GM13977 (cell line): ENCODE measurements at places on chromosomes 1 and 21.

GRCh38 chr1:228457017-228457395 is 30.2 kb upstream of the RNF187 start:
- no peak for DNase-seq

GRCh38 chr1:39003281-39003680 is 12.2 kb downstream of the AKIRIN1 start:
- DNase-seq = no peak

DNA sequence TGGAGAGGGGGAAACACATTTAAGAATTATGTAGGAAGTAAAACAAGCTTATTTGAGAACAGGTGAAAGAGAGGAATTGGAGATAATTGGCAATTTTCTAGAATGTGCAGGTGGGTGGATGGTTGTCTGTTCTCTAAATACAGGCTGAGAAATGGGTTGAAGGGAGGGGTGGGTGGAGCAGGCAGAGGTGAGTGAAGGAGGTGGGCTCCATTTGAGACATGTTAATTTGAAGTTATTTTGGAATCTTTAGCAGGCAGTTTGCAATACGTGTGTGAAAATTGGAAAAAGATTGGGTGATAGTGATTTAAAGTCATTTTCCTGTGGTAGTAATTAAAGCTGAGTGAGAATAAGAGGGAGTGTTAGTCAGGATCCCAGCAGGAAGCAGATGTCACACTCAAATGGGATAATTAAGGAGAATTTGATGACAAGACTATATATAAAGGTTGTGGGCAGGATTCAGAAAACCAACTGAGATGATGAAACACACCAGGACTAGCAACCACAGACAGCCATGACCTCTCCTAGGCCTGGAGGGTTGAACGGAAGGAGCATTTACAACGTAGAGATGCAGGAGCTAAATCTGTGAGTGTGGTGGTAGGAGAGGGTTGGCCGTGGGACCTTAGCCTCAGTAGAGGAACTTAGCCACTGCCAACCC is 40.6 kb downstream of the CHRM3 start:
- no peak for DNase-seq

- DNase-seq = no peak
Measured at GRCh38 chr21:29305068-29305467, 6.3 kb downstream of the BACH1 start.

DNA sequence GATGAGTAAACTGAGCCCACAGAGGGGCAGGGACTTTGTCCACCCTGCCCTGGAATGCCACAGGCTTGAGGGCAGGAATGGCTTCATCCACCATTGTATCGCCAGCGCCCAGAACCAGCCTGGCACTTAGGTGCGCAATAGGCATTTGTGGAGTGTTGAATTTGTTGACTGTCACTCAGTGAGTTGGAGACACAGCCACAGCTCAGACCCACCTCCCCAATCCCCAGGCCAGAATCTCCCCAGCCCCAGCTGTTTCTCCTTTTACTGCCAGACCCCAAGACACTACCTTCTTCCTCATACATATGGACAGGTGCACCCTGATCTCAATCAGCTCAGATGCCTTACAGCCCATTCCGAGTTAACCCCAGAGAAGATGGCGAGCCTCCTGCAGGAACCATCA is 674.5 kb downstream of the MATN1 start:
- DNase-seq = no peak

GRCh38 chr1:182335771-182336566 is 55.6 kb downstream of the GLUL start:
- no peak for DNase-seq

GRCh38 chr1:113452921-113453770 is 62.8 kb downstream of the MAGI3 start:
- DNase-seq = peak; percentile 14

DNA sequence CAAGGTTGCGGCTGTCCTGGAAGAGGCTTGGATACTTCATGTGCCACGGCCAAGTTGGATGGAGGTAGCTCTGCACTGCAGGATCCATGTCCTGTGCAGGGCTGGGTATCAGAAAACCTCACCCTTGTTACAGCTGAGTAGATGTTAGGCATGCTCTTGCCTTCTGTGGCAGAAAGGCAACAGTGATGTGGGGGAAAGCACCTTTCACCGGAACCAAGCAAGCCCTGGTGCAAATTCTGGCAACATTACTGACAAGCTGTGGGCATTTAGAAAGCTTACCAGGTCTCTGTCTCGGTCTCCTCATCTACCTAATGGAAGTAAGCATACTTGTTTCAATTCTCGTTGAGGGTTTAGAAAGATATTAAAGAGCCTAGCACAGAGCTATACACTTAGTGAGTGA is 14.5 kb upstream of the CDCA8 start:
- no peak for DNase-seq

GRCh38 chr1:33654267-33654834 is 181.9 kb downstream of the ZSCAN20 start:
- DNase-seq = no peak

GRCh38 chr1:192639607-192640368 is 3.8 kb downstream of the RGS13 start:
- DNase-seq = peak; percentile 7

DNA sequence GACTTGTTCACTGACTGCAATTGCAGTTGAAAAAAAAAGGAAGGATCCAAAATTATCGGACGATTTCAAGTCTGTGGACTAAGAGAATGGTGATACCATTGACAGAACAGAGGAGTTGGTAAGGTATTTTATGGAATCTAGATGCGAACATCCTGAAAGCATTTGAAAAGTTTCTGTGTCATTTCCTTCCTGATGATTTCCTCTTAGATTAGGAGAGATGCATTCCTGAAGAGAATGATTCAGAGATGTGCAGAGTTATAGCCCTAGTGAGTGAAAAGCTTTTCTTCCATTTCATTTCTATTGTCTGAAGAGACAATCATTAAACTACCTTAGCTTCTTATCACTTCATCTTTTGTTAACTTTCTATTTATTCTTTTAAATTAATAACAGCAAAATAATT is 200.0 kb downstream of the KCNK2 start:
- no peak for DNase-seq

DNA sequence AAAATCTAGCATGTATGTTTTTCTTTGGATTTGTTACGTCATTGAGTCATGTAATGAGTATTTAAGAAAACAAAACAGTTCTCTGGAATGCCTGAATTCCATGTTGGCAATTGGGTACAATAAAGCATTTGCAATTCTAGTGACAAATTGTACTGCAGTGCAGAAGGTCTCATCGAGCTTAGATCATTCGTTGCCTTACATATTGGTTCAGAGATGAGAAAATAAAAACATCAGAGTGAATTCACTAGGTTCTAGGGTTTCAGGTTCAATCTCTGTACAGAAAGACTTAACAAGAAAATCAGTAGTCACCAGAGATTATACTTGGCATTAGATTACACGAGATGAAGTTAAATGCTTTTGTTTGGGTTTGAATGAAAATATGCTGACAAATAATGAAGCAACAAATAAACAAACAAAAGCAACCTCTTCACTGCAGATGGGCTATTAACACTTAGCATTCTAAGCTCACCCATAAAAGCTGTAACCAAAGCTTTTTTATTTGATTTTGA is 124.7 kb downstream of the RYR2 start:
- no peak for DNase-seq

DNA sequence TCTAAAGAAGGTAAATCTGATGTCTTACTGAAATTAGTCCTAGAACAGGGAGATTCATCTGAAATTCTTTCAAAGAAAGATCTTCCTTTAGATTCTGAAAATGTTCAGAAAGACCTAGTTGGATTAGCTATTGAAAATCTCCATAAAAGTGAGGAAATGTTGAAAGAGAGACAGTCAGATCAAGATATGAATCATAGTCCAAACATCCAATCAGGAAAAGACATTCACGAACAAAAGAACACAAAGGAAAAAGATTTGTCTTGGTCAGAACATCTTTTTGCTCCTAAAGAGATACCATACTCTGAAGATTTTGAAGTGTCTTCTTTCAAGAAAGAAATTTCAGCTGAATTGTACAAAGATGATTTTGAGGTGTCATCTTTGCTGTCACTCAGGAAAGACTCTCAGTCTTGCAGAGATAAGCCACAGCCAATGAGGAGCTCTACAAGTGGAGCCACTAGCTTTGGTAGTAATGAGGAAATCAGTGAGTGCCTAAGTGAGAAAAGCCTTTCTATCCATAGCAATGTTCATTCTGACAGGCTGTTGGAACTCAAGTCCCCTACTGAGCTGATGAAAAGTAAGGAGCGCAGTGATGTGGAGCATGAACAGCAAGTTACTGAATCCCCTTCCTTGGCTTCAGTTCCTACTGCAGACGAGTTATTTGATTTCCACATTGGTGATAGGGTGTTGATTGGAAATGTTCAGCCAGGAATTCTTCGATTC is 61.6 kb upstream of the QSOX1 start:
- DNase-seq = no peak

DNA sequence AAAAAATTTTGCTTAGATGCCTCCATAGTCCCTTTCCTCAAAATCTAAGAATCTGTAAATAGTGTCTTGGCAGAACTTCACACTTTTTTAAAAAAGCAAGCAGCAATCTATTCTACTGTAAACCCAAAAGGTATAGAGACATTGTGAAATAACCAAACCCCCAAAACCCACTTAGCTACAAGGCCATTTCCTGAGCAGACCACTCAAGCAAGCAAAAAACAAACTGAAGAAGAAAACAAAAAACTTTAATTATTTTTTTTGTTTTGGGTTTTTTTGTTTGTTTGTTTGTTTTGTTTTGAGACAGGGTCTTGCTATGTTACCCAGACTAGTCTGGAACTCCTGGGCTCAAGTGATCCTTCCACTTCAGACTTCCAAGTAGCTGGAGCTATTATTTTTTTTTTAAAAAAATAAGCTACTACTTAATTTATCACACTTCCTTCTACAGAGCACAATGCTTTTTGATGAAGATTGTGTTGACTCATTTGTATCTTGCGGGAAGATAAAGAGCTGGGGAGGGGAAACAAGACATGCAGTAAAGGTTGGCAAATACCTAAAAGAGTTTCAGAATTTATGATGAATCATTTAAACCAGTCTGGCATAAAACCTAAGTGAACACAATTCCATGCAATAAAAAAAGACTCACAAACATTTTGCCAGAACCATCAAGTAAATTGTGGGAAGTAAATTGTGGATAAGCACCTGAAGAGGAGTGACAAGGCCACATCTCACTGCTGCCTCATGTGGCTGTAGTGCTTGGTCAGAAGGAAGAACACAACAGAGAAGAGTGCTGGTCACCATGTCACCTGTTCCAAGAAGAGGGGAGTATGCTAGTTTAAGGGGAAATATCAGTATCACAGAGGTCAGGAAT is 2.7 kb upstream of the PTPN22 start:
- no peak for DNase-seq

GRCh38 chr1:1281533-1282321 is 1.5 kb downstream of the SCNN1D start:
- DNase-seq = no peak

- DNase-seq = no peak
Measured at GRCh38 chr21:31265366-31266013, 78.6 kb downstream of the TIAM1 start.

DNA sequence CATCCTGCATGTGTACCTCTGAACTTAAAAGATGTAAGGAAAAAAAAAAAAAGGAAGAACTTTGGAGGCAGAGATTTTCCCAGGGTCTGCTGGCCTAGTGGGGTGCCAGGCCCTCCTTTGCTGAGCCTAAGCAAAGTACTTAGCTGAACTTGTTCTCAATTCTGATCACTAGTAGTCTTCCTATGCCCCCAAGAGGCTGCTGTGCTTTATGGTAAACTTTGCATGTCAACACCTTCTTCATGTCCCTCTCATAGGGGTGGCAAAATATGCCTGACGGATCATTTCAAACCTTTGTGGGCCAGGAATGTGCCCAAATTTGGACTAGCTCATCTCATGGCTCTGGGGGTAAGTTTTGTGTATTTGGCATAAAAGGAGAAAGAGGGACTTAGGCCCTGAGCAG is 1.4 kb upstream of the USP21 start:
- no peak for DNase-seq

- no peak for DNase-seq
Measured at GRCh38 chr1:42319128-42319851, 15.7 kb downstream of the FOXJ3 start.

- DNase-seq = no peak
Measured at GRCh38 chr1:182599339-182599738, 4.8 kb downstream of the RGS16 start.

DNA sequence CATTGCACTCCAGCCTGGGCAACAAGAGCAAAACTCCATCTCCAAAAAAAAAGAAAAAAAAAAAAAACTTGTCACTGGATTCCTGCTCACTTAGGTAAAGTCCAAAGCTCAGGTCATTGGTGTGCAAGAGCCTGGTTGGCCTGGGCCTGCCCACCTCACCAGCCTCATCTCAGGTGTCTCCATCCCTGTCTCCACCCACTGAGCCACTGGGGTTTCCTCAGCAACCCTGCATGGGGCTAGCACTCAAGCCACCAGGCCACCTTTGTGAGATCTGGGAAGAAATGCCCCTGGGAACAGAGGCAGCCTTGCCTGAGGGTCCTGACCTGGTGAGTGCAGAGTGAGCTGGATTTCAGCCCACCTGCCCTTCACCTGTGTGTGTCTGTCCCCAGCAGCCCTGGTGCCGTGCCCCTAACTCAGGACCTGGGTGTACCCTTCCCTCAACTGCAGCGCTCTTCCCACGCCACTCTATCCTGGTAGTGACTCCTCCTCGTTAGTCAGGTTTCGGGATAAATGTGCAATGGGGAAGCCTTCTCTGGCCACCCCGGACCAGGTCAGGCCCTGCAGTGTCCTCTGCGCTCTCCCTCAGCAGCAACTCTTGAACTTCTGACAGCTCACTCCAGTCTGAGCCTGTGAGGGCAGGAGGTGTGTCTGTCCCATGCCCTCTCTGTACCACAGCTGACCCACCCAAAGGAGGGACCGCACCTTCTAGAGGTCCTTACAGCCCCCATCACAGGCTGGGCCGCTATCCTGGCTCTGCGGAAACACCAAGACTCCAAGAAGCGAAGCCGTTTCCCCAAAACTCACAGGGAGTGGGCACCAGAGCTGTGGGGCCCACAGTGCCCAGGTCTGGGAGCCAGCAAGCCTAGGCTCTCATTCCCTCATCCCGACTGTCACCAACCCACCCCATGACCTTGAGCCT is 3.3 kb downstream of the PDZK1IP1 start:
- DNase-seq = no peak

DNA sequence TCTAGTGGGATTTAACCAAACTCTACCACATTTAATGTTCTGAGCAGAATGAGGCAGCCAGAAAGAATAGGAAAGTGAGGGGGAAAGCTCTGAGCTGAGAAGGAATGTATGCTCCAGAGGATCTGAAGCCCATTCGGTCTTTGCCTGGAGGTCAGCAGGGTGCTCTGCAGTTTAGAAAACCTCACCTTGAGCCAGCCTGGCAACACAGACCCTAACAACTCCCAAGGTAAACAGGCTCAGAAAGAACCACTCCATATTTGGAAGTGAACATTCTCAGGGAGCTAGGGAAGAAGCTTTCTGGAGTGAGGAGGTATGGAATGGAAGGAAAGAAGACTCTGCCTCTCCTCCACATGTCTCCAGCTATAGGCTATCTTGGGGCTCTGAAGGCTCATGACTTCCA is 398.8 kb downstream of the SEC16B start:
- no peak for DNase-seq
